Naive thymus-derived CD4-positive, alpha-beta T cell (primary cell): ENCODE measurements at places on chromosomes 5 and 9. TPM values are rescaled to one million over a fixed set of nuclear protein-coding genes. Genes with fewer than 3 reads are reported as not detected.

MEIKIN gene
- 1.6 TPM for total RNA-seq

SHC3 gene
- 0.02 TPM for total RNA-seq

MZB1 gene
- total RNA-seq = 68.2 and 70.6 TPM in 2 replicates

TYRP1 gene
- total RNA-seq = not detected

EXOC3 gene
- total RNA-seq = 89.3 TPM

VLDLR gene
- 0.07 TPM for total RNA-seq

LCN15 gene
- total RNA-seq = not detected in 2 replicates
